ENCODE measurements at places on chromosomes 5 and 9. TPM values are rescaled to one million over a fixed set of nuclear protein-coding genes. Genes with fewer than 3 reads are reported as not detected.

PCDHB2 gene
- 1.7 TPM for total RNA-seq

SFXN1 gene
- total RNA-seq, result 34.5 TPM

- DNase-seq, result no peak
Measured at GRCh38 chr9:81312346-81312745, 377.0 kb downstream of the TLE1 start.

DNA sequence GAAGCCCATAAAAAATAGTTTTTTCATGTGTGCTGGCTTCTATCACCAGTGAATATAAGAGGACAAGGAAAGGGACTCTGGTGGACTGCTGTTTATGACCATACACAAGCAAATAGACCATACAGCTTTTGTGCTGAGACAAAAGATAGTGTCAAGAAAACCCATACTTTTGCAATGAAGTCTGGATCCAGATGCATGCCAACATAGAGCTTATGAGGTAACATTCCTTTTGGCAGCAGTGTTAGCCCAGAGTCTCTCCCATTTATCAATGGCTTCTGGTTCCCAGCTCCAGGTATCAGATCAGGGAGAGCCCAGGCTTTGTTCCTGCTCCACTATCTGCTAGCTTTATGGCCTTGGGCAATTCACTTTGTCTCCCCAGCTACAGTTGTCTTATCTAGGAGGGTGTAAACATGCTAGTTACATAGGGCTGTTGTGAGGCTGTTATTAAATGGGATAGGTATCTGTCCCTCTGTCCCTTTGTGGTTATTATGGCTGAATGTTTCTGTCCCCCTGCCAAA, 55.6 kb downstream of the CCDC192 start:
- DNase-seq, result no peak

DNA sequence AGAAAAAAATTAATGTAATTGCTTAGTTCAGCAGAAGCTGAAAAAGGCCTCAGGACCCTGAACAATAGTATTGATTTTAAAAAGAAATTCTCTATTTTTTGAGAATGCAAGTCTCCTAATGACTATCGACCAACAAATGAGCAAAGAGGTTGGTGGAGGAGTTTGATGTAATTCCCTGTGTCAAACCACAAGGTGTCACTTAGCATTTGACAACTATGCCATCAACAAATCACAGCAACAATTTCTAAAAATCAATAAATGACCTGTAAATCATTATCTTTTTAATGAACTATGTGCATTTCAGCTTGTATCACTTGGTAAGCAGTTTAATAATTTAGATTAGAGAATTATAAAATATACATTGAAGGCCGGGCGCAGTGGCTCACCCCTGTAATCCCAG, 133.7 kb downstream of the PRELID2 start:
- no peak for DNase-seq

Data from Right ventricle myocardium inferior (tissue), 1 donor.